ENCODE measurements at places on chromosomes 11 and 22.

DNA sequence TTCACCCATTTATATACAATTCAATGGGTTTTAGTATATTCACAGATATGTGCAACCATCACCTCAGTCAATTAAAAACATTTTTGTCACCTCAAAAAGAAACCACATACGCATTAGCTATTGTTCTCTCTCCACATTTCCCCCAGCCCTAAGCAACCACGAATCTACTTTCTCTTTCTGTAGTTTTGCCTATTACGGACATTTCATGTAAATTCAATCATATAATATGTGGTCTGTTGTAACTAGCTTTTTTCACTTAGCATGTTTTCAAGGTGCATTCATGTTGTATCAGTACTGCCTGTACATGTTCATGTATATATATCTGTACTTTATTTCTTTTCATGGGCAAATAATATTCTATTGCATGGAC, 104.7 kb upstream of the RRM1 start:
- peaks cover 36% of the 10 kb centered on the region for H3K36me3 ChIP-seq
- H3K4me1 ChIP-seq, result peaks cover 5% of the 10 kb centered on the region
- no peak overlapping the region for H3K4me3 ChIP-seq

DNA sequence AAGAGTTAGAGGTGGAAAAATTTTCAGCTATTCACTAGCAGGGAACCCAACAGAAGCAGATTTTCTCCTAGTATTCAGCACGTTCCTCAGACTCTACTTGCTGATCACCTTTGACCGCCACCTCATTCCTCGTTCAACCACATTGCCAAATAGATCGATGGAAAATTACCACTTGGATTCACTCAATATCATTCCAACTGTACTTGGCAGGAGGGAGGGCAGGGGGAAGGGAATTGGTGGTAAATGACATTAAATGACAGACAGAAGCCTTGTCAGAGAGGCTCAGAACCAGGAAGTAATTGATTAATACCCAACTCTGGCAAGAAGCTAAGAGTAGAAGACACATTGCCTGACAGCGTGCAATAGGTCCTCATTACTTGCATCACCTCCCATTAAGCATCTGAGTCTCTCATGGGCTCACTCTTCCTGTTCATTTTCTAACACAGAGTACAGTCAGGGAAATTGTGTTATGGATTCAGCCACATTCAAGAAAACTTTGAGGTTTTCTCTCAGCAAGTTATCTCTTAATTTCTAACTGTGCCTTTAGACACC, 240.5 kb upstream of the FAT3 start:
- H3K27me3 ChIP-seq, result peaks cover 5% of the 10 kb centered on the region
- no peak for DNase-seq
- no peak overlapping the region for H3K27ac ChIP-seq

- peaks cover 25% of the 10 kb centered on the region for H3K36me3 ChIP-seq
- no peak for DNase-seq
- peak within 1 kb of the TSS; percentile 88 for H3K4me3 ChIP-seq
Measured at GRCh38 chr11:65918211-65919140, at the start of gene C11orf68. Gene C11orf68, minus strand, starts transcription at chr11:65919062. Its CDS starts 31 bp downstream, at chr11:65919031.

DNA sequence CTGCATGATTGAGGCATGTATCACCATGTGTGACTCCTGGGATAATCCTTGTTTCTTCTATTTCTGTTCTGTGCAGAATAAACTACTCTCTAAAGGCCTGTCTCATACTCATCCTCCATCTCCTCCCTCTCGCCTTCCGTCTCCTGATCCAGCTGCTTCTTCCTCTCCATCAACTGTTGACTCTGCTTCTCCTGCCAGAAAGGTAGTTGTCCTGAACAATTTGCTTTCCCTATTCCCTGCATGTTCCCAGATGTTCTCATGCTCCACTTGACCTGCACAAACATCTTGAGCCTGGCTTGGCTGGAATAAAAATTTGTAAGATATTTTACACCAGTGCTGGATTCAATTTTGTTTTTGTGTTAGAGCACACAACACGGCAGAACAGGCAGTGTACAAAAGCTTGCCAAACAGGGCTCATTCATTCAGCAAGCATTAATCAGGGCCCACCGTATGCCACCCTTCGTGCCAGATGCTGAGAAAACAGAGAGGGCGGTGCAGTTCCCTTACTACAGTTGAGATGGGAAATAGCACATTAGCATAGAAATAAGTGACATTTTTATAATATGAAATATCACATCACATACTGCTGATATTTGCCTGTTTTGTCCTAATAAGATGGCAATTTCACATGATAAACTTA, 133.3 kb upstream of the PARVA start:
- peaks cover 19% of the 10 kb centered on the region for H3K27me3 ChIP-seq
- H3K4me1 ChIP-seq, result peaks cover 45% of the 10 kb centered on the region
- no peak overlapping the region for H3K4me3 ChIP-seq
- H3K36me3 ChIP-seq, result no peaks in the 10 kb centered on the region
- H3K27ac ChIP-seq, result no peak overlapping the region

- H3K36me3 ChIP-seq, result no peaks in the 10 kb centered on the region
- H3K27ac ChIP-seq, result no peak overlapping the region
Measured at GRCh38 chr22:17114898-17115235, 6.3 kb downstream of the TMEM121B start.

- DNase-seq, result no peak
- peaks cover 13% of the 10 kb centered on the region for H3K4me1 ChIP-seq
- no peaks in the 10 kb centered on the region for H3K27me3 ChIP-seq
- peak overlapping the region; percentile 57 for H3K27ac ChIP-seq
Measured at GRCh38 chr11:71499125-71499524, 27.9 kb upstream of the KRTAP5-7 start.

DNA sequence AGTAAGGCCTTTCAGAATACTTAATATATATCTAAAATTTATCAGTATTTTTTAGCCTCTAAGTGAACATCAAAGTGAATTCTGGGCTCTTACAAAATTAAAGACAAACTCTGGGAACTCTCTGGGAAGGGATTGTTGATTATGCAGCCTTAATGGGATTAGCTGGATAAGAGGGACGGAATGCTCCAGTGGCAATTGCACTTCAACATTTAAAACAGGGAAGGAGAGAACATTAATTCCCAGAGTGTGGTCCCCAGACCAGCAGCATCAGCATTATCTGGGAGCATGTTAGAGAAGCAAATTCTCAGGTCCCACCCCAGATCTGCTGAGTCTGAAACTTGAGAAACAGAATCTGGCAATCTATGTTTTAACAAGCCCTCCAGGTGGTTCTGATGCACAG, 46.5 kb downstream of the POLD3 start:
- no peak overlapping the region for H3K4me3 ChIP-seq
- H3K36me3 ChIP-seq, result peaks cover 58% of the 10 kb centered on the region
- no peak for DNase-seq
- H3K27me3 ChIP-seq, result no peaks in the 10 kb centered on the region
- peak overlapping the region; percentile 79 for H3K27ac ChIP-seq

DNA sequence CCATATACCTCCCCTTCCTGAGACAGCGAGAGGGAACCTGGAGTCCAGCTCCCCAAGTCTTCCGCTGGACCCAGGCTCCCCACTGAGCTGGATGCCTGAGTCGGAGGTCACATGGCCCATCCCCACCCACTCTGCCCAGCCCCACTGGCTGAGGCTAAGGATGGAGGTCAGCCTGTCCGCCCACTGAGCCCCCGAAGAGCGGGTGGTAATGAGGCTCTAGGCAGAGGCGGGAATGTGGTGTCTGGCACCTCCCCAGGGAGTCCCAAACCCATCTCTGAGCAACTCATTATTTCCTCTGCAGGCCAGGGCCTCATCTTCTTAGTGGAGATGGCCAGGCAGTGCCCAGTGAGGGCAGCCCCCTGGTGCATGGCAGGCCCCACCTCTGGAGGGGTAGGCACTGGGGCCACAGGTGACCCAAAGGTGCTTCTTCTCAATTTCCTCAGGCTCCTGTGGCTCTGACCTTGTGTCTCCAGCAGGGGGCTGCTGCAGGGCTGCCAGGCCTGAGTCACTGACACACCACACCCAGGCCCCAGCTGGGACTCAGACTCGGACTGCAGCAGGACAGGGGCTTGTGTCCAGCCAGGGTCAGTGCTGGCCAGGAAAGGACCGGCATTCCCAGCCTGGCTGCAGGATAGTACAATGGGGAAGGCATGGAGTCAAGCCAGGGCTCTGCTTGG, 10.2 kb upstream of the PDE2A start:
- peaks cover 5% of the 10 kb centered on the region for H3K27me3 ChIP-seq
- H3K36me3 ChIP-seq, result peaks cover 8% of the 10 kb centered on the region
- H3K4me3 ChIP-seq, result no peak overlapping the region
- no peak overlapping the region for H3K27ac ChIP-seq
- H3K4me1 ChIP-seq, result peaks cover 20% of the 10 kb centered on the region

DNA sequence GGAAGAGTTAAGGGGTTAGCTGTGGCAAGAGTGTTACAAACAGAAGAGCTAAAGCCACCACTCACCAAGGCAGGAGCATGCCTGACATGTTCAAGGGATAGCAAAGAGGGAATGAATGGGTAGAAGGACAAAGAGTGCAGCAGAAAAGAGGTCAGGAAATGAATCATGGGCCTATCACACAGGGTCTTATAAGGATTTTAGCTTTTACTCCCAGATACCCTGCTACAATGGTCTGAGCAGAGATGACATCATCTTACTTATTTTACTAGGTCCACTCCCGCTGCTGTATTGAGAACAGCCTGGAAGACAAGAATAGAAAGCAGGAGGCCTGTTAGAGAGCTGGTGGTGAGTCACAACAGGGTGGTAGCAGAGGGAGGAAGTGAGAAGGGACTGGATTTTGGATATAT, 9.8 kb downstream of the TRAF6 start:
- H3K36me3 ChIP-seq, result peaks cover 26% of the 10 kb centered on the region
- H3K27ac ChIP-seq, result peak overlapping the region; percentile 75
- no peaks in the 10 kb centered on the region for H3K4me1 ChIP-seq
- peaks cover 3% of the 10 kb centered on the region for H3K27me3 ChIP-seq
- DNase-seq, result no peak
- no peak overlapping the region for H3K4me3 ChIP-seq

DNA sequence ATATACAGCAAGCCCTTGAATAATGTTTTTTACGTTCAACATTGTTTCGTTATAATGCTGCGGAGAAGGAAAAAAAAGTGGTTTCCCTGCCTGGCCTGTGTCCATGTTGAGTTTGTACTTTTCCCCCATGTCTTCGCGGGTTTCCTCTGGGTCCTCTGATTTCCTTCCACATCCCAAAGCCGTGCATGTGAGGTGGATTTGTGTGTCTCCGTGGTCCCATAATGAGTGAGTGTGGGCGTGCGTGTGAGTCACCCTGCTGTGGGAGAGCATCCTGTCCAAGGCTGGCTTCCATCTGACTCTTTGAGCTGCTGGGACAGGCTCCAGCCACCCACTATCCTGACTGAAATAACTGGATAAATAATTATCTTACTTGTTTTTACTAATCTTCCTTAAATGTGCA, 29.6 kb upstream of the SNX19 start:
- no peak overlapping the region for H3K4me3 ChIP-seq
- H3K36me3 ChIP-seq, result no peaks in the 10 kb centered on the region
- no peaks in the 10 kb centered on the region for H3K4me1 ChIP-seq

DNA sequence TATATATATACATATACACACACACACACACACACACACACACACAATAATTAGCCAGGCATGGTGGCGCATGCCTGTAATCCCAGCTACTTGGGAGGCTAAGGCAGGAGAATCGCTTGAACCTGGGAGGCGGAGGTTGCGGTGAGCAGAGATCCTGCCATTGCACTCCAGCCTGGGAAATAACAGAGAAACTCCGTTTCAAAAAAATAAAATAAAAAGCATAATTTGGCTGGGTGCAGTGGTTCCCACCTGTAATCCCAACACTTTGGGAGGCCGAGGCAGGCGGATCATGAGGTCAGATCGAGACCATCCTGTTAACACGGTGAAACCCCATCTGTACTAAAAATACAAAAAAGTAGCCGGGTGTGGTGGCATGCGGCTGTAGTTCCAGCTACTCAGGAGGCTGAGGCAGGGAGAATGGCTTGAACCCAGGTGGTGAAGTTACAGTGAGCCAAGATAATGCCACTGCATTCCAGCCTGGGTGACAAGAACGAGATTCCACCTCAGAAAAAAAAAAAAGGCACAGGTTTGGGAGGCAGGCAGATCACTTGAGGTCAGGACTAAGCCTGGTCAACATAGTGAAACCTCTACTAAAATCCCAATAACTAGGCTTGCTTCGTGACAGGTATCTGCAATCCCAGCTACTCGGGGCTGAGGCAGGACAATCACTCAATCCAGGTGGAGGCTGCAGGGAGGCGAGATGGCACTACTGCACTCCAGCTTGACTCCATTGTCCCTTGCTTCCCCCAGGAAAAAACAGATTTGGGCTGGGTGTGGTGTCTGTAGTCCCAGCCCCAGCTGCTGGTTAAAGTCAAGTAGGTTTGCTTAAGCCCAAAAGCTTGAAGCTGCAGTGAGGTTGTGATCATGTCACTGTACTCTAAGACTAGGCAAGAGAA, 11.8 kb upstream of the WDR74 start:
- H3K4me3 ChIP-seq, result peak overlapping the region; percentile 53
- H3K4me1 ChIP-seq, result peaks cover 41% of the 10 kb centered on the region
- DNase-seq, result no peak
- H3K36me3 ChIP-seq, result peaks cover 45% of the 10 kb centered on the region

DNA sequence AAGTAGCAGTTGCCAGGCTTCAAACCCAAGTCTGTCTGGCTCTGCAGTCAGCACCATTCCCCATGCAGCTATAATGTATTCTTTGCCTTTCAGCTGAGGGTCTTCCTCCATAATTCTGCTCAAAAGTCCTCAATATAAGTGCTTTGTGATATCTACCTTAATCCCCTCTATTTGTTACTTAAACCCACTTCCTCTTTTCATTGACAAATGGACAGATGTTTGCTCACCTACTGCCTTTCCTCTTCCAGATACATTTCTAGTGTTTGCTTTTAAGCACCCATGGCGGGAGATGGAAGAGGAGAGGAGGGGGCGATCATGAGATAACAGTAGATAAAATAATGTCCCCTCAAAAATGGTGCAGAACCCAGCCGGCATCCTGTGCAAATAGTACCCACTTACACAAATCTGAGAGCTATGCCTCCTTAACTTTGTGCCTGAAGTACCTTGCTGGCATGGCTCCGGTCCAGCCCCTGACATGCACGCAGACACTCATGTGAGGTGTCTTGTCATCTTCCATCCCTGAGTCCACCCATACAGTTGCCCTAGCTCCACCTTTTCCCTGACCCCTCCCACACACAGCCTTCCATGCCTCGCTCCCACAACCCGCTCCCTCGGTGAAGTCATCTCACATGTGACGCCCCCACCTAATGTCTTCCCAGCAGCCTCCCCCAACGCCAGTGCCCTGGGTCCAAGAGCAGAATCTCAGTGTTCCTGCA, 109.6 kb downstream of the TRIM29 start:
- no peaks in the 10 kb centered on the region for H3K36me3 ChIP-seq
- H3K4me3 ChIP-seq, result no peak overlapping the region
- peaks cover 50% of the 10 kb centered on the region for H3K4me1 ChIP-seq
- DNase-seq, result no peak

All from nephron progenitor cell (in vitro differentiated cells).